Inflammatory macrophage treated with lipopolysaccharide for 4 hours (primary cell): ENCODE measurements at places on chromosomes 7 and 10.
A peak's percentile ranks its signal among the peaks of the same experiment; 100 is the strongest.

GRCh38 chr10:100100651-100101184 is 19.0 kb upstream of the CPN1 start:
- DNase-seq: no peak

DNA sequence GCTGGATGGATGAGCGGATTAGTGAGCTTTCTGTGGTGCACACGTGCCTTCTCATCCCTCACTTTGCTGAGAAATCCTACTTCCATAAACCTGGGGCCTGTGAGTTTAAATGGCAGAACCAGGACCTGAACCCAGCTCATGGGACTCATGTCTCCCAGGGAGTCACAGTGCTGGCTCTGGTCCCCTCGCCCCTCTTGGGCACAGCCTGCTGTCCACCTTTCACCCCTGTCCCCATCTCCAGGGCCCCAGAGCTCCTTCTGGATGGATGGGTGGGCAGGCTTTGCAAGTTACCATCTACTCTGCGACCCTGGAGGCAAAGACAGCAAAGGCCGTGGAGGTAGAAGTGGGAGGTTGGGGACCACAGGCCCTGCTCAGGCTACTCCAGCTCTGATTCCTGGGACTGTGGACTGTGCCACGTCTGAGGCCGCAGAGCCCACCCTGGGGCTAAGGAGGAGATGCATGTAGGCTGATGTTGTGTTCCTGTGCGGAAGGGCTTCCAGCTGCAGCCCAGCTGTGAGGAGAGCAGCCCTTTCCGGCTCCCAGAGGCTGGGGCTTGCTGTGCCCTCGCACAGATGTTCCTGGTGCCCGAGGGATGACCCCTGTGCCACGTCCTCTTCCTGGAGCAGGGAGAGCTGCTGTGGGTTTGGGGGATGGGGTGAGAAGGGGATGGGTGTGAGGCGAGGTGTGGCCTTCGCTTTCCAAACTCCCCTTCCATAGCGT is 40.3 kb downstream of the PRF1 start:
- no peak for DNase-seq

GRCh38 chr7:122307228-122307621 is 2.7 kb upstream of the FEZF1 start:
- DNase-seq: no peak

DNA sequence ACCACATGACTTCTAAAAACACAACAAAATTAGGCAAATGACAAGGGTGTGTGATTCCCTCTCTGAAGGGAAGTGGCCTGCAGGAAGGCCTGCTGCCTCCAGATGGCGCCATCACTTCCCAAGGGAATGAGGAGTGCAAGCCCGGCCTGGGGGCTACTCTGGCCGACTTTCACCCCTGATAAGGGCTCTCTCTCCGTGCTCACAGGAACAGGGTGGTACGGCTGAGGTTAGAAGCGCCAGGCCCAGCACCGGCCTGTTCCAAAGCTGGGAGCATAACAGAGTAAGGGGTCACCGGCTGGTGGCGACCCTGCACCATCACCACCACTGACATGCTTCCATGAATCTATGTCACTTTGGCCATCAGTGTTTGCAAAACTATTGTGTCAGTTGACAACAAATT is 13.1 kb downstream of the RBP3 start:
- DNase-seq: peak; percentile 30

- no peak for DNase-seq
Measured at GRCh38 chr10:43205681-43206390, 61.0 kb downstream of the RASGEF1A start.
